ENCODE measurements at places on chromosomes 4 and X. TPM values are rescaled to one million over a fixed set of nuclear protein-coding genes. Genes with fewer than 3 reads are reported as not detected.
A peak's percentile ranks its signal among the peaks of the same experiment; 100 is the strongest.

The BBS12 gene
- 3.6 TPM for total RNA-seq

DNA sequence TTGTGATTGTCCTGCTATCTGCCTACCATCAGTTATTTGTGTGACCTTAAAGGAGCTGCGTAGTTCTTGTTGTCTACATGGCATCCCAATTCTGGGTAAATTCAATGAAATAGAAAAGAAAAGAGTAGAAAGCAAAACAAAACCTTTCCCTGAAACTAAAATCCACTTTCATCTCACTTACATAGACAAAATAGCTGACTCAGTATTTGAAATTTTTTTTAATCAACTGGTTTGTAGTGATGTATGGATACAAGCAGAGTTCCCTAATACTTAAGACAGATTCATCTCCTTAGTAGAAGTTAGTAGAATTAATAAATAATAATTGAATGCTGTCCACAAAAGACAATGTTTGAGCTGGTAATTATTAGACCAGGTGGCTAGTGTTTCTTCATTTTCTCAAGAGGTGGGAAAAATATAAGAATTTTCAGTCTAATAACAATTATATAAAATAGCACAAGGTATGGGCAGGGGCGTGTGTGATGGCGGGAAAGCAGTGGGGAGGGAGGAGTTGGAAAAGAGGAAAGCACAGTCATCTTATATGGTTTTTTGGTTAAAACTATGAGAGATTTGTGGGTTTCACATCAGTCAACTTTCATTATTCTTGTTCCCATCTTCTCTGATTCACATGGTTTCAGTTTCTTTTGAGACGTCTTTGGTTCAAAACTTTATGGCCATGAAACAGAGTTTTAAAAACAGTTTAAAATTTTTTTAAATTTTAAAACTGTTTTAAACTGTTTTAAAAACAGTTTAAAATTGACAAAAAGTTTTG, 275.2 kb downstream of the SPRY1 start:
- peak; percentile 64 for DNase-seq

DNA sequence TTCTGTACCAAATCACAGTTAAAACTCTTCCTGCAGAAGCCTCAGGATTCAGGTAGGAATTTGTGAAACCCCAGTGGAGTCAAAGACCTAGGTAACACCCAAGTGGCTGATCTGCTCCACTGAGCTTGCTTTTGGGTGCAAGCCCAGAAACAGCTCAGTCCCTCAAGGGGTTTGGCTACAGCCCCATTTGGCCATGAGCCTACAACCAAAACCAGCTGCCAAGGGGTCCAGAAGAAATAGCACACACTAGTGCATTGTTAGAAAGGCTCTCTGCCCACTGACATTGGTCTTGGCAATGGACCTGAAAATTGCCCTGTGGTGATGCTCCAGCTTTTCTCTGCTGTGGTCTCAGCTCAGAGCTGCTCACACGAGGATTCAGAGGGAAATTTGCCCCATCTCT, 577.4 kb upstream of the INTU start:
- no peak for DNase-seq

DNA sequence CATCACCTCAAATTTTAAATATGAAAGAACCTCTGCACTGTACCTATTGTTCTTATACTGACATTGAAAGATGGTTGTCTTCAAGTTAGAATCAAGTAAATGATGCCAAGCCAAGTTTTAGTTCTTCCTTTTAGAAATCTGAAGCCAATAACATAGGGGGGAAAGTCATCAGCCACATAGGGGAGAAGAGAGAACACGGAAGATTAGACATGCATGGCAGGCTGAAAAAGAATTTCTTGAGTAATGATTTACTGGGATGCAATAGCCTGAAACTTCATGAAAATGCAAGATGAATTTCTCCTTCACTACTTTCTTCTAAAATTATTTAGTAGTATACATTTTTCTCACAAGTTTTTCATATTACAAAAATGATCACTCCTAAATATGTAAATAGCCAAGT, 13.6 kb upstream of the EPGN start:
- no peak for DNase-seq

GRCh38 chr4:154004507-154005170, 215.8 kb upstream of the SFRP2 start:
- no peak for DNase-seq

The FBXW7 gene
- 49.3 TPM for total RNA-seq

DNA sequence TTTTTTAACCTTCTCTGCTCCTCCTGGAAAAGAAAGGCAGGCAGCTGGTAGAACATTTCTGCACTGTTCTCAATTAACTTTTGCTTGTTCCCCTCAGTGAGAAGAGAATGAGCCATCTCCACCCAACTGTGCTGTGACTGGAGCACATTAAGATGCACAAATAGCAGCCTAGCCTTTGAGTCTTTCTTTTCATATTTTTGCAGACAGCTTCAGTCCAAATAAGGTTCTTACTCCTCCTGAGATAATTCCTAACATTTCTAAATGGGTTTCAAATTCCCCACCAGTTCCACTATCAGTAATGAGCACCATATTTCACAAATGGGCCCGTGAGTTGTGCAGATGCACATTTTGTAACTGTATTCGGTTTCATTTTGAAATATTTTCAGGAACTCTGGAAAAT, 118.6 kb downstream of the SPCS3 start:
- no peak for DNase-seq

The CHRNA9 gene
- not detected for total RNA-seq

The LRCH2 gene
- not detected for total RNA-seq

- DNase-seq = no peak
Measured at GRCh38 chr4:5079581-5079980, 28.3 kb downstream of the STK32B start.

GRCh38 chr4:141254326-141254725, 33.6 kb downstream of the ZNF330 start:
- no peak for DNase-seq

- DNase-seq = no peak
Measured at GRCh38 chr4:105236916-105237311, 90.2 kb downstream of the TET2 start.

DNA sequence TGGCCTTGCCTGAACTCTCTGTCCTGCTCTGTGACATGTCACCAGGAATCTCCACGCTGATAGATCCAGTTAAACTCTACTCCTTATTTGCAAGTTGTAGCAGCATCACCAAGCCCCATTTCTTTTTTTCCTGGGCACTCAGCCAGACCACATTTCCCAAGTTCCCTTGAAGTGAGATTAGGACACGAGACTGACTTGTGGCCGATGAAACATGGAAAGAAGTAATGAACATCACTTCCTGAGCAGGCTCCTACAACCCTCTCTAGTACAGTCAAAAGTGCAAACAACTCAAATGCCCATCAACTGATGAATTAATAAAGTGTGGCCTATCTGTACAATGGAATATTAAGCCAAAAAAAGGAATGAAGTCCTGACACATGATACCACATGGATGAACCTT, 74.6 kb downstream of the MAP3K15 start:
- DNase-seq = no peak

The SOD3 gene
- total RNA-seq = not detected

DNA sequence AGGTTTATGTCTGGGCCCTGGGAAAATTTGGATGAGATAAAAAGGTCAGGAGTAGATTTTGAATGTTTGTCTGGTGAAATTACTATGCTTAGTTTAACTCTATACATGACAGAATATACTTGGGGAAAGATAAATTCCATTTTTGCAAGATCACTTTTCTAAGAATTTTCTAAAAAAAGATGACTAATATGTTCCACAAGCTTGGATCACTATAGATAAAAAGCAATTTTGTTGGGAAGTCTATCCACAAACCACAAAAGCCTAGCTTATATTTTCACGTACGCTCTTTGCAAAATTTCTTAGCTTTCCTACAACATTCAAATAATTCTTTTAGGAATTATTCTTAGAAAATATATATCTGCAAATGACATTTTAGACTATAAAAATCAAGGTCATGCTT, 20.6 kb upstream of the COQ2 start:
- DNase-seq = no peak

GRCh38 chrX:124015721-124016120, 54.2 kb downstream of the STAG2 start:
- no peak for DNase-seq

DNA sequence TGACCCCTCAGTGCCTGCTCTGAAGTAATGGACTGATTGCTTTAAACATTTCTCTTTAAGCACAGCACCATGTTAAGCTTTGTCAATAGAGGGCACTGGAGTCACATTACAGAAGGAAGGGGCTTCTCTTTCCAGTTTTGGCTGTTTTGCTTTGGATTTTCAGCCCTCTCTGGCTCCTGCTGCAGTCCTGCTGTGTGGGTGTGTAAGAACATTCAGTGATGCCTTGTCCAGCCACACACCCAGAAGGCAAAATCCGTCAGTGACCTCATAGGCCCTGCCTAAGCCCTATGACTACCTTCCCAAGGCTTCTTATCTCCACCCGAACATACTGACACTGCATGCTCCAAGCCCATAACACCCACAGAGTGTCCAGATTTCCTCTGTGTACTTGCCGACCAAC, 215.3 kb upstream of the CTSO start:
- DNase-seq = no peak

GRCh38 chrX:153673428-153674218, at the start of gene PNCK:
TSS of gene PNCK (minus strand) at chrX:153673813. CDS start at chrX:153673076, 737 bp downstream.
- no peak for DNase-seq

- no peak for DNase-seq
Measured at GRCh38 chr4:113884655-113885054, 94.8 kb downstream of the ARSJ start.

GRCh38 chr4:181083757-181084361, 1159.3 kb upstream of the TENM3 start:
- DNase-seq = no peak

DNA sequence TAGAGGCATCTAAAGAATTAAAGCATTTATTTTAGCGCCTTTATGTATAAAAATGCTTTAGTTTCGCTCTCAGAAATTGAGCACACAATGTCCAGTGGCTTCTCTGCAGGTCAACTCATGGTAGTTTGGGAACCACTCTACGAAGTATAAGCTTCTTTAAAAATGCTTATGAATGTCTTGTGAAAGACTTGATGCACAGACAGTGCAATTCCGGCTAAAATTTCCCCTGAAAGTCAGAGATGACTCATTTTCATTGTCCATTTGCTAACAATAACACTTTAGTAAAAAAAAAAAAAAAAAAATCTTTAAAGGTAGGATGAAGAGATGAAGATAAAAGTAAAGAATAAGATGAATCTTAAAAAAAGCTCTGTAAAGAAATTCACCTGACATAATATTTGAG, 117.2 kb downstream of the PDHA2 start:
- no peak for DNase-seq

Measured in activated CD8-positive, alpha-beta memory T cell treated with anti-CD3 and anti-CD28 coated beads, Interleukin-2, amount 10 ng/mL, durations not matched to agents 7 days and 5 days (primary cell).